ENCODE measurements at places on chromosomes 11 and 22. TPM values are rescaled to one million over a fixed set of nuclear protein-coding genes. Genes with fewer than 3 reads are reported as not detected.

Gene SAA4
- not detected for total RNA-seq

Gene C11orf86
- total RNA-seq: not detected

Gene ZC3H7B
- total RNA-seq: 102 TPM

Gene WBP2NL
- total RNA-seq: 0.07 TPM

Gene APOBEC3C
- 8.4 TPM for total RNA-seq

Gene GGT1
- 2.5 TPM for total RNA-seq

Gene ARHGAP20
- total RNA-seq: 0.59 TPM

Gene OR6A2
- total RNA-seq: 0.07 TPM

Gene TRMT2A
- total RNA-seq: 43.6 TPM

Gene RASL10A
- 0.07 TPM for total RNA-seq

Measured in mammary microvascular endothelial cell (primary cell).